ENCODE measurements at places on chromosomes 6 and 20.

DNA sequence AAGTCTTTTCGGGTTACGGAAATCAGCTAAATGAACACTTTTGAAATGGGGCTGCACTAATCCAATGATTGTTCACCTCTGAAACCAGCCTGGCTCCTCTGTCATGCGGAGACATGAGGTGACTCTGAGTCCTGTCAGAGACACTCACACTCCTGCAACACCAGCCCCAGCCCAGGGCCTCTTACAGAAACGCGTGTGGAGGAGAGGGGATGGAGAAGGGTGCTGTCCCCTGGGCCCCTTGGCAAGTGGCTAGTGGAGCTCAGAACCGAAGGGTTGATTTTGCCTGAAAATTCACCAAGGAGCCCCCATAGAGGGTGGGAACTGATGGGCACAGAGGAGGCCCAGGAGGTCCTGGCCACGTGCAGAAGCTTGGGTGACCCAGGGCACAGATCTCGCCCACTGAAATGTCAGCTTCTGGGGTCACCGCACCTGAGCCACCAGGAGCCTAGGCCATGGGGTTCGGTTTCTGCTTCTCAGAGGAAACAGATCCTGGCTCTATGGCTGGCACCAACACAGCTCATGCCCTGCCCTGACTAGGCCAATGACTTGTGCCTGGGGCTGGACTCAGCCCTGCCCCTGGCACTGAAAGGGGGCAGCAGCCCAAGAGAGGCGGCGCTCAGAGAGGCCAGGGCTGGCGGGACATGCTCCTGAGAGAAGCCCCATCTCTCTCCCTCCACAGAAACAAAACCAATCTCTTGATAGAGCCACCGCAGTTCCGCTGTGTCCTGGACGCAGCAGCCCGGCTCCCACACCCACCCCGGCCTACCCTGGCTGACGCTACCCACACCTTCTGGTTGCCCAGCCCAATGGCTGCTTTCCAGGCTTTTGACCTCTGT lies 144.7 kb downstream of the ERMARD start:
- no peak for DNase-seq

DNA sequence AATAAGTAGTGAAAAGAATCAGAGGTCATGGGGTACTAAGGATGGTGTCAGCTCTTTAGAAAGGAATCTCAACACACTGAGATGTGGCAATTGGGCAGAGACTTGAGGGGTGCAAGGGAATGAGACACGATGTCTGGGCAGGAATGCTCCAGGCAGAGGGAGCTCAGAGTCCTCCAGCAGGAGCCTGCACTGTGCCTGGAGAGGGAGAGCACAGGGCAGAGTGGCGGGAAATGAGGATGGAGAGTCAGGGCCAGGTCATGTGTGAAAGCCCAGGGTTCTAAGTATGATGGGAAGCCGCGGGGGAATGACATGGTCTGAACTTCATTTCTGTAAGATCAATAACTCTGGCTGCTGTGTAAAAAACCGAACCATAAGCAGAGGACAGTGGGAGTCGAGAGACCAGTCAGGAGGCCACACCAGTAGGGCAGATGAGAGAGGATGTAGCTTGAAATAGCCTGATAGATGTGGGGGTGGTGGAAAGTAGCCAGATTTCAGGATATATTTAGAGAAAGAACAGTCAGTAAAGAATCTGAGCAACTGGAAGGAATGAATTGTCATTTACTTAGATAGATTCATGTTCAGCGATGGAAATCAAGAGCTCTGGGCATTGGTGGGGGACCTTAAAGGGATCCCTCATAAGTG lies 133.4 kb upstream of the DTNBP1 start:
- DNase-seq: no peak

- DNase-seq: no peak
Observed at GRCh38 chr20:11003341-11003740, 329.5 kb upstream of the JAG1 start.

DNA sequence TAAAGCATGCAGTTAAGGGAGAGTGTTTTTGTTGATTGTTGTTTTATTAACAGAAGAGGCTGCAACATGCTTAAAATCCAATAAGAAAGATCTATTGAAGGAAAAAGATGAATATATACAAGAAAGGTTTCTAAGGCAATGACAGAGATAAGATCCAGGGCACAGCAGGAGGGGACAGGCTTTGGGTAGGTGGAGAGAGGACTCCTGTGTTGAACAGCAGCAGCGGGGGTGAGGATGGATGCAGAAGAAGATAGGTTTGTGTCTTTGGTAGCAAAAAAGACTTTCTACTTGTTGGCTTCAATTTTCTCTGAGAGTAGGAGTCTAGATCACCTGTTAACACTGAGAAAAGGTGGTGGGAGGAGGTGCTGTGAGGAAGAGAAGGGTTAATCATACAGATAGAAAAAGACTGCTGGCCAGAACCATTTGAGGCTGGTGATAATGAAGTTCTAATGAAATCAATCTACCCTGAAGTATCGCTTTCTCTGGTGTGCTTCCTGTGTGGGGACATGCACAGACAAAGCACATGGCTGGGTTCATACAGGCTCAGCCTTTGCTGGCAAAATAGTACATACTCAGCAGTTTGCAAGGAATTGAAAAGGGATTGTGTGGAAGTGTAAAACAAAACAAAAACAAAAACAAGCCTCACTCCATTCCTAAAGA lies 17.2 kb upstream of the DST start:
- no peak for DNase-seq

DNA sequence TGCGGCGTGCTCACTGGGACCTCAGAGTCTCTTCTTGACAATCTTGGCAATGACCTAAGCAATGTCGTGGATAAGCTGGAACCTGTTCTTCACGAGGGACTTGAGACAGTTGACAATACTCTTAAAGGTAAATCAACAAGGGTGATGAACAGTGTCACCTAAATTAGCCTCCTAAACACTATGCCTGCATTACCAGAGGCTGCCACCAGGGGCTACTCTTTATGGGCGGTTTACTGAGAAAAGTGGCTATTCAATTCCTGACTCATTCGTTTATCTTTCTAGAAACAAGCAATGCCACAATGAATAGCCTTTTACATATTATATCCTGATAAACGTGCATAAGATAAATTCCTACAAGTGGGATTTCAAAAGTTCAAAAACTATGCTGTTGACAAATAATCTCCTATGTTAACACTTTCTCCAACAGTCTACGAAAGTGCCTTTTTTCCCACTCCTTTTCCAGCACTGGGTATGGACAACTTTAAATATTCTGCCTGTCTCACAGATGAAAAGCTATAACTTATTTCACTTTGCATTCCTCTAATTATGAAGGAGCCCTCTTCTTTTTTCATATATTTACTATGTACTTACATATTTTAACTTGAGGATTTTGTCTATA lies 1.3 kb downstream of the BPIFA2 start:
- peak; percentile 75 for DNase-seq

- no peak for DNase-seq
Observed at GRCh38 chr6:79446006-79446405, 91.2 kb downstream of the LCA5 start.

- DNase-seq: no peak
Observed at GRCh38 chr6:168039849-168040248, 39.2 kb downstream of the FRMD1 start.

DNA sequence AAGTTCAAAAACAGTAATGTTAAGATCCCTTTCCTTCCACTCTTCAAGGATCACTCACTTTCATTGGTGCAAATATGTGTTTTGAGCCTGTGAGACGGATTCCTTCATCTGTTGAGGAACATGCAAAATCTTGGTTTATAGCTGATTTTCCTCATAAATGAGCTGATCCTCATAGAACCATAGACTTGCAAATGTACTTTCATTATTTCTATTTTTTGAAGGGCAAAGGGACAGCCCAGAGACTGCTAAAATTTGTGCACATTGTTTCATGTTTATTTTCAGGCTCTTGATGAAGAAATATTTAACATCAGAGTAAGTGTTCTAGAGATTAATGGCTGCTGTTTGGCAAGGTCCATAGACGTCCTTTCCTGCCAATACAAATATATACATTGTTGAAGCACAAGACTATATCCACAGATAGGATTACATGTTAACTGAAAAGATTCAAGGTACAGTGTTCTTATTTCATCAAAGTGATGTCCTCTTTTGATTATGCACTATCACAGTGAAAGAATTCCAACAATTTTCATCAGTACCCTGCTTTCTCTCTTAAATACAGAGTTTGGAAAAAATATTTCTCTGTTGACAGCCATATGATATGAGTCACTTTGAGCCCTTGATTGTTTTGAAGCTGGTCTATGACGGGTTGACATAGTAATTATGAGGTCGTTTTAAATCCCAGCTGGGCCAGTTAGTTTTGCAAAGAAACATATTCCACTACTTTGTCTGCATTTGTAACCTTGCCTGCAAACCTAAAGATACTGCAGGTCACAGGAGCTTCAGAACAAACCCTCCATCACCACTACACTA lies 95.7 kb downstream of the FILIP1 start:
- no peak for DNase-seq

GRCh38 chr20:48879612-48880245 lies 41.8 kb upstream of the ARFGEF2 start:
- no peak for DNase-seq

- no peak for DNase-seq
Observed at GRCh38 chr20:12833861-12834260, 174.9 kb upstream of the SPTLC3 start.

DNA sequence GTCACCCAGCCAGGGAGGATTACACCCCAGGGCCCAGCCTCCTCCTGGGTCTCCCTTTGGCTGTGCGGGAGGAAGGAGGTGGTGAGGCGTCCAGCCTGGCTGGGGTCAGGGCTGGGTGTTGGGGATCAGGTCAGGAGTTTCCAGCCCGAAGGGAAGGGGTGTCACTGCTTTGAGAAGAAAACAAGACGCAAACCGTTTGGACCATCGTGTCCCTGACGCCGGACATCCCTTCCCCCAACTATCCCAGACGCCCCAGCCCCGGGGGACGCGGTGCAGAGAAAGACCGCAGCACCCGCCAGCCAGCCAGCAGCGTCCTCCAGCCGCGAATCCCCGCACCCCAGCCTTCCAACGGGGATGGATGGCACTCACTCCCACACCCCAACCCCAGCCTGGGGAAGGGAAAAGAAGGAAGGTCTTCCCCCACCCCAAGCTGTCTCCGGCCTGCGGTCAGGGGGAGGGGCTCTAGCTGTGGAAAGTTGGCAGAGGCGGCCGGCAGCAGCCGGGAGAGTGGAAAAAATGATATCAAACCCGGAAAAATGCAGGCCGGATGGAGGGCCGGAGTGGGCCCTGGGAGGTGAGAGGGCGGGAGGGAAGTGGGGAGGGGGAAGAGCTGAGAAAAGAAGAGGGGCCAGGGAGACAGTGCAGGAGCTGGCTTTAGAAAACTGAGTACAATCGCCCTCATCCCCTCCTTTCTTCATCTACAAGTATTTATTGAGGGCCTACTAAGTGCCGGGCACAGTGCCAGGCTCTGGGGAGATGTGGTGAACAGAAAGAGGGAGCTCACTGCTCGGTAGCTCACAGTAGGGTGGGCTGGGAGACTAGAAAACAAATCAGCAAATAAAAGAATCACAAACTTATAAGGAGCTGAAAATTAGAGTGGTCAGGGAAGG lies 10.6 kb downstream of the REM1 start:
- DNase-seq: peak; percentile 80

DNA sequence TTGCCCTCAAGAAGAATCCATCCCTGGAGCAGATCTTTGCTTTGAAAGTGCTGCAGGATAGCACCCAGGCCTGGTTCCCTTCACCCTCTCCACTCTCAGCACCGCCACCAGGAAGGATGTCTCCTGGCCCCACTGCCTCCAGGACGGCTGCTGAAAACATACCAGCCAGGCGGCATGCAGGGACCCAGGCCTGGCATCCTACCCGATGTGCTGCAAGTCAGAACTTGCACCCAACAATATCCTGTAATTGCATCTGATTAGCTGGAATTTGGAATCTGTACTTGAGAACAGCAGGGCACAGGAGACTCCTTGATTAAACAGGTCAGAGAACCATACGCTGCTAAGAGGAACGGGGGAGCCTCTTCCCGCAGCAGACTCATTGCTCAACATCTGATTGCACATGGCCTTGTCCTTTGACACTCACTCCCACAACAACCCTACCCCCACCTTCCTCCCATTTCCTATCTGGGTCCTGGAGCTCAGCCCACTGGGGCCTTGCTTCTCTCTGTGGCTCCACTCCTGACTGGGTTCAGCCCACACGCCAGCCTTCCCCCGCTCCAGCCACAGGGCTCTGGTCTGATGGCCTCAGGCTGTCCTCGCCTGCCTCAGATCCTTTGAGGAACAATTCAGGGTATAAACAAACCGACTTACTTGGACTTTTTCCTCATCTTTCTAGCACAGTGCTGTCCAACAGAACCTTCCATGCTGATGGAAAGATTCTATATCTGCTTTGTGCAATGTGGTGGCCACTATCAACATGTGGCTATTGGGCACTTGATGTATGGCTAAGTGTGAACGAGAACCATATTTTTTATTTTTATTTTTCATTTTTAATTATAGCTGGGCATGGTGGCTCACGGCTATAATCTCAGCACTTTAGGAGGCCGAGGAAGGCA lies 78.0 kb downstream of the FGD2 start:
- DNase-seq: no peak
